Breast epithelium (tissue), 4 donors: ENCODE measurements at places on chromosomes 3 and 15. TPM values are rescaled to one million over a fixed set of nuclear protein-coding genes. Genes with fewer than 3 reads are reported as not detected.

DNA sequence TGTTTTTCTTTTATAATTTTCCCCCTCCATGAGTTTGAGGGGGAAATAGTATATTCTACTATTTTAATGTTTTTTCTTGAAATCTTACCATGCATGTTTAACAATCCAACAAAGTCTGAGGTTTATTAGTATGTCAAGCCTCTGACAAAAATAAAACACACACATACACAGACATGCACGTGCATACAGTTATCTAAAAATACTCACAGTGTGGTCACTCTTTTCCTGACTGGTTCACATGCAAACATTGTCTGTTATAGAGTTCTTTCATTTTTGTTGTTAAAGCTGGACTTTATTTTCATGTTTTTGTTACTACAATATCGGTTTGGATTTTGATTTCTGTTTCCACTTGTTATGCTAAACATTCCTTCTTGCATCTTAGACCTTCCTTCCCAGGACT, 236.6 kb downstream of the MFSD1 start:
- DNase-seq = no peak

GRCh38 chr15:40282869-40283614, at the start of gene ANKRD63:
Gene ANKRD63, minus strand, starts transcription at chr15:40283064. Its CDS starts 478 bp downstream, at chr15:40282586.
- no peak for DNase-seq

- no peak for DNase-seq
These were observed 8.2 kb downstream of the MAP2K1 start for GRCh38 chr15:66394915-66395314.

GRCh38 chr15:90337256-90337655, 14.8 kb upstream of the ZNF774 start:
- peak; percentile 35 for DNase-seq

DNA sequence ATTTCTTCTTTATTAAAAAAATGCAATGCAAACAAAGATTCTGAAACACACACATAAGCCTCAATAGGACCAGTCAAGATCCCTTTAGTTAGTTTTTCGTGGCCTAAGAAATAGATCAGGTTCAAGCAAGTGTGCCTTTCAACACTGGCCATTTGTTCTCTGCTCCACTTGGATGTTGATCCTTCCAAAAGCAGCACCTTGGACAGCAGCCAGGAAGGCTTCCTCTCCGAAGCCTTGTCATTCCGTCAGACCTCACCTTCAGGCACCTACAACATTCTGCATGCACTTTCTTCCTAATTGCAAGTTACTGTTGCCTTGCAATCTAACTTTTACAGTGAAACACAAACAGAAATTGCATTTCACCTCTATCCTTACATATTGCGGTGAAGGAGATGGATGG, 155.9 kb upstream of the FEZF2 start:
- peak; percentile 26 for DNase-seq

Gene OXSM
- 7.5 TPM for total RNA-seq

Gene PARP15
- 5.4 TPM for total RNA-seq

Gene PTX3
- total RNA-seq = 36.9 TPM

Gene CKMT1A
- total RNA-seq = not detected
